ENCODE measurements at places on chromosomes 3 and 15.

- DNase-seq: no peak
These were observed 333.6 kb upstream of the TBL1XR1 start for GRCh38 chr3:177530908-177531307.

- DNase-seq: no peak
These were observed 46.4 kb upstream of the TM4SF4 start for GRCh38 chr3:149428087-149428486.

DNA sequence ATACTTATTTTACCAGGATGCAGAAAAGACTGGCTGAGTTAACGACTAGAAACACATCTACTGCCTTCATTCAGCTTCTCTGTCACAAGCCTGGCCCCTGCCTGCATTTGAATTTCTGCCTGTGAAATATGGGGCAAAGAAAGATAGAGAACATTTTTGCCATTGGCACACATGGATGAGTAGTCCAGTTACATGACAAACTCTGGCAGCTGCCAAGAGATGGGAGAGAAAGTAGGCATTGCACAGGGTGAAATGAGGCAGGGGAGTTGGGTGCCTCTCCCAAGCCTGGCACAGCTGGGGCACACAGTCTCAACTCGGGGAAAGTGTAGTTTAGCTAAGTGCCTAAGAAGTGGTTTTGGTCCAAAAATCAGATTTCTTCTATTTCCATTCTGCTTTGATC lies 24.0 kb downstream of the ANXA2 start:
- no peak for DNase-seq

GRCh38 chr15:82871358-82871757 lies 61.9 kb downstream of the WHAMM start:
- DNase-seq: peak; percentile 13

DNA sequence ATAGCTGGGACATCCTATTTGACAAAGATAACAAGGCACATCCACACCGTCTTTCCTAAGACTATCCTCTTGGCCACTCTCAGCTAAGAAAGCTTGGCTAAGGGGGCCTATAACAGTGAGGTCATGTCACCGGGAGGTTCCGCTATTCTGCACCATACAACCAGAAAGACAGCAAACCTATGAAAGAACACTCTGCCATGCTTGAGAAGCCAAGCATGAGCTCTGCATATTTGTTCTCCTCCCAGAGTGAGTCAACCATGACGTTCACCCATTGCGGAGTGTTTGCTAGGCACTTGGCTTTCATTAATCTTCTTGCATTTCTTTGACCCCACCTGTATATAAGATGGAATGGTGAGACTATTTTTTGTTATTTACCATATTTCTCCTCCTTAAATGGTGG lies 141.2 kb downstream of the GMNC start:
- DNase-seq: no peak

GRCh38 chr3:127572735-127573134 lies 17.8 kb downstream of the TPRA1 start:
- no peak for DNase-seq

DNA sequence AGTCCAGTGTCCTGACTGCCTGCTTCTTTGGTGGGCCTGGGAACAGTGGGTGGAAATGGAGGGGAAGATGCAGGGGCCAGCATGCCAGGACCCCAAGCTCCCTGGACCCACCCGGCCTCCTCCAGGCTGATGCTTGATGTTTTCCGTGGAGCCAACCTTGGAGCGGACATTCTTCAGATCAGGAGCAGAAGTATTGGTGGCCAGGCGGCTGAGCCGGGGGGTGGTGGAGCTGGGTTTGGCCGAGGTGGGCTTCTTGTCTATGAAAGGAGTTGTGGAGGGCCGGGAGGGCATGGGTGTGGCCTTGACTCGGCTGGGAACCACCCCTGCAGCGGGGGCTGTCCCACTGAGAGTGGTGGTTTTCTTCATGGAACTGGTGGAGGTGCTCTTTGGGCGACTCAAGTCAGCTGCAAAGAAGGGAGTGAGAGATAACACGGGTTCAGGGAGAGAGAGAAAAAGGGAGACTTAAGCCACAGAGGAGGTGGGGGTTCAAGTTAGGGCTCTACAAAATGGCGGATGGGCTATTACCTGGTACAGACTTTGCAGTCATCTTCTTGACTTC lies 67.8 kb downstream of the DHX30 start:
- DNase-seq: no peak

DNA sequence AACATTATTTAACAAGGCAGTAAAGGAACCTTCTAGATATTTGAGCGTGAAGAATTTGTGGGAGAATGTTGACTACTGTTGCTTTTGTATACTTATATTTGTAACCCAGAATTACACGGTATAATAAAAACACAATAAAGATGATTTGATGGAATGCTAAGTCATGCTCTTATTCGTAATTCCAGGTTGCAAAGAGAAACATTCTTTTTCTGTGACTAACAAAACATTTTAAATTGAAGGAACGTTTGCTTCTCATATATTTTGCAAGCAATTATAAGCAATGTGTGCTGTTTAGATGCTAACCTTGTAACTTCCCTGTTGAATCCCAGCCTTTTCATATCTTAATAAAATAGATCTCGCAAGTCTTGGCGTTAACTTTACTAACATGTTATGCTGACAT lies 124.4 kb upstream of the CGNL1 start:
- no peak for DNase-seq

DNA sequence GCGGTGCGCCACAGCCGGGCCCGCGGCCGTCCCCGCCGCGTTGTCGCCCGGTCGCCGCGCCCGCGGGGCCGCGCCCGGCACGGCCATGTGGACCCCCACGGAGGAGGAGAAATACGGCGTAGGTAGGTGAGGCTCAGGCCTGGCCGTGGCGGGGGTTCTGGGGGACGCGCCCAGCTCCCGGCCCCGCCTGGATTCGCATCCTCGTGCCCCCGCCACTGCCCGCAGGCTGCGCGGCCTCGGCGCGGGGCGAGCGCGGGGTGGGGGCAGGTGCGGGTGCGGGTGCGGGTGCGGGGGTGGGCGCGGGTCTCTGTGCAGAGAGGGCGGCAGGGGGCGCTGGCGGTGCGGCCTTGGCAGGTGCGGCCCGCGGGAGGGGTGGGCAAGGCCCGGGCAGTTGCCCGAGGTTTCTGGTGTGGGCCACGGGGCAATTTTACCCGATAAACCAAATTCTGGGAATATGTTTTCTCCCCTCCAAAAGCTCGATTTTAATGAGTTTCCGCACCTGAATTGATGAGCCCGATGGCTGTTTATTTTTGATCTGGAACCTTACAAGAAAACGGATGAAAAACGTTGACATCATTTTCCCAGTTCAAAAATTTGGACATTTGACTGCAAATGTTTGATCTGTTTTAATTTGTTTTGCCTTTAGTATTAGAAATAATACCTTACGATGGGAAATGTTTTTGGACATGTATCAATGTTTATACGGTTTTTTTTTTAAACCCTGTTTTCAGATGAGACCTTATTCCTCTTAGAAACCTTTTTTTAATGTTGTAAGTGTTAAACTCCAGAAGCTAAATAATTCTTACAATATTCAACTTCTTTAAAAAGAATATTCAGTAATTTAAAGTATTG lies 678 bp downstream of the DOCK3 start:
- DNase-seq: peak; percentile 72

- DNase-seq: no peak
These were observed 61.7 kb downstream of the CCNL1 start for GRCh38 chr3:157098121-157098822.

DNA sequence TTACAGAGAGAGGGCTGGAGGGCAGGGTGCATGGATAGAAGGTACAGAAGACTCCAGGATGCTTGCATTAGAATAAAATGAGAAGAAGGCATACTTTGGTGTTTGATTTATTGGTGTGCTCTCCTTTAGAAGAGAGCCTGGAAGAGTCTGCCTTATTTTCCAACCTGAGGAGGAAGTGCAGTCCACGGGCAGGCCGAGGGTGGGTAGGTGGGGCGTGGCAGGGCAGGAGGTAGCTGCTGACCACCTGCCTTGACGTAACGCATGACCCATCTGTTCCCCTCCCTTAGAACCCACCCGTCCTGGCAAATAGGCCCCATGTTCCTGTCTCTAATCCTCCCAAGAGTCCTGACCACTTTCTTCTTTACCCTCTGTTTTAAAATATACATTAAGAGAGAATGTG lies 222.3 kb upstream of the LYSMD4 start:
- DNase-seq: no peak

GRCh38 chr3:23706111-23706510 lies 99.6 kb upstream of the UBE2E1 start:
- DNase-seq: no peak

- DNase-seq: no peak
These were observed 84.7 kb upstream of the THBS1 start for GRCh38 chr15:39495871-39496840.

DNA sequence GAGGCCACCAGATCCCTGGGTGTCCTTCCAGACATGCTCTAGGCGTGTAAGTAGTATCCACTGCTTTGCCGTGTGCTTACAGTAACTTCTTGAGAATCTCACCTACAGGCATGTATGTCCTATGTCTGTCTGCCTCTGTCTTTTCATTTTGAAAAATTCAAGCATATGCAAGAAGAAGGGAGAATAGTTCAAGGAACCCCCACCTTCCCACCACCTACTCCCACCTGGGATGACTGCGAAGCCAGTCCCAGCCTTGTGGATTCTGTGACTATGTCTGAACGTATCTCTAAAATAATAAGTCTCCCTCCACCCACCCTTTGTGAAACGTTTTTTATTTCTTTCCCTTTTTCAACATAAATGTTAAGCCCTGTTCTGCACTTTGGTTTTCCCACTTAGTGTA lies 15.0 kb downstream of the CHST13 start:
- no peak for DNase-seq

Measured in activated naive CD4-positive, alpha-beta T cell treated with anti-CD3 and anti-CD28 coated beads, Interleukin-2, amount 50 U/mL, for 72 hours (primary cell).